ENCODE measurements at places on chromosomes 1 and 21.

DNA sequence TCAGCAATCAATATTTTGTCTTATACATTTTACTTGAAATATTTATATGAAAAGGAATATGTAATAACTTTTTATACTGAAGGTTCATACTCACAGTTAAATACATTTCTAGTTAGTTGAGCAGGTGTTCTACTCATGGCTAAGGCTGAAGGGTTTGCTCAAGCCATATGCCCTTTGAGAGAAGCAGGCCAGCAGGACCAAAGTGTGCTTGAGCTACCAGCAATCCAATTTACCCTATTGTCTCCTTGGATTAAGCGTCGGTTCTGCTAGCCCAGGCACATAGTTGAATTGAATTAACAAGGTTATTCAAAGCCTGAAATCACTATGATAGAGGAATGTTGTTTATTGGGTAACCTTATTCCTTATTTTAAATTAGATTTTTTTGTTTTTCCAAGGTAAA, 151.5 kb upstream of the BACE2 start:
- no peak for DNase-seq

- DNase-seq = no peak
Measured at GRCh38 chr1:178659789-178660208, 65.2 kb upstream of the RALGPS2 start.

GRCh38 chr1:211258310-211258755, 833 bp upstream of the RCOR3 start:
- DNase-seq = peak; percentile 29

DNA sequence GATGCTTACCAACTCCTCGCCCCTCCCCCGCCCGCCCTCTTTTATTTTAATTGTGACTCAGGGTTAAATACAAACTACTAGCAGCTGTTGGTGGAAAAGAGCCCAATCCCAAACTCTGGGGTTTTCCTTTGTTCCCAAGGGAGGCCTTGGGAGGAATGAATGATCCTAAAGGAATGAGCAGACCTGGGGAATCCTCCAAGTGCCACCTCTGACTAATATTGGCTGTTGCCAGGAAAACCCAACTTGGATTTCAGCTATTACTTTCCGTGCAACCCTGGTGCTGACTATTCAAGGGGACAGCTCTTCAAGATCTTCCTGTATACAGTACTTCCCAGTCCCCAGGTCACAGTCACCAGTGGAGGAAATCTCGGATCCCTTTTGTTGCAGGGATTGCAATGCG, 1.3 kb upstream of the S100A10 start:
- no peak for DNase-seq

- no peak for DNase-seq
Measured at GRCh38 chr1:209723756-209724693, 19.4 kb downstream of the HSD11B1 start.

DNA sequence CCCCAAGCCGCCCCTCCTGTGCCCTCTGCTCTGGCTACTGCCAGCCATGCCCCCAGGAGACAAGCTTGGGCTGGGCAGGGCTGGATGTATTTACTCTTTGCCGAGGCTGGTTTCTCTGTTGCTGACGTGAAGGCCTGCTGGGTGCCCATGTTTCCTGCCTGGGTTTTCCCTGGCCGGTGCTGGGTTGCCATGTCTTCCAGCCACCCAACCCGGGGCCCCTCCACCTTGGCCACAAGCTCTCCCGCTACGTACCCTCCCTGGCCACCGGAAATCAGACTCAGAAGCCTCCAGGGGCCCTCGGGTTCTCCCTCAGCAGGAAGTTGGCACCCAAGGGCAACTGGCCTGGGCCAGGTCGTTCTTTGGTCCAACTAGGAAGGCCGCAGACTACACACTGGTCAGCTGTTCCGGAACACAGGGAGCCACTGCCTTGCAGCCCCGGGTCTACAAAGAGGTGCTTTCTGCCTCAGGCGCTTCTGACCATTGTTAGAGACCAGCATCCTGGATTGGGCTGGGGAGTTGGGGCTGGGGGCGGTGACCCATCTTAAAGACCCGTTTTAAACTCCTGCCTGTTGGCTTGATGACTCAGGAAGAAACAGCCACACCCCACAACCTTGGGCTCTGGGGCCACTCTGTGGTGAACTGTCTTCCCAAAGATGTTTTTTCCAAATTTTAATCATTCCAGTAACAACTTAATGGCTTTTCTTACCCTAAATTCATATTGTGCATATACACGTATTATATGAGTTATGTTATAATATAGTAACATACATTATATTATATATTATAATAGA, 71.2 kb upstream of the RUNX3 start:
- no peak for DNase-seq

GRCh38 chr1:14725695-14726094, 127.2 kb downstream of the KAZN start:
- DNase-seq = no peak

GRCh38 chr1:43446881-43447835, 6.6 kb downstream of the HYI start:
- no peak for DNase-seq

- DNase-seq = no peak
Measured at GRCh38 chr1:54547601-54548388, at the start of gene ACOT11. Gene ACOT11, plus strand, starts transcription at chr1:54548228. Its CDS starts 82 bp downstream, at chr1:54548310.

- no peak for DNase-seq
Measured at GRCh38 chr1:100510451-100510850, 27.5 kb upstream of the GPR88 start.

GRCh38 chr1:175830500-175830899, 87.1 kb upstream of the TNR start:
- no peak for DNase-seq

GRCh38 chr1:39489567-39490239, 1.7 kb upstream of the BMP8A start:
- no peak for DNase-seq

- no peak for DNase-seq
Measured at GRCh38 chr1:26276432-26276838, 3.5 kb upstream of the SH3BGRL3 start.

- DNase-seq = no peak
Measured at GRCh38 chr1:186564582-186564981, 103.7 kb upstream of the PDC start.
